ENCODE measurements at places on chromosomes 3 and 15.

- DNase-seq, result peak; percentile 97
Observed at GRCh38 chr3:48558493-48559134, 2.0 kb upstream of the PFKFB4 start.

- peak; percentile 62 for DNase-seq
Observed at GRCh38 chr3:129365296-129366136, 62.9 kb downstream of the EFCAB12 start.

GRCh38 chr15:53126144-53126543 lies 336.0 kb upstream of the ONECUT1 start:
- no peak for DNase-seq

DNA sequence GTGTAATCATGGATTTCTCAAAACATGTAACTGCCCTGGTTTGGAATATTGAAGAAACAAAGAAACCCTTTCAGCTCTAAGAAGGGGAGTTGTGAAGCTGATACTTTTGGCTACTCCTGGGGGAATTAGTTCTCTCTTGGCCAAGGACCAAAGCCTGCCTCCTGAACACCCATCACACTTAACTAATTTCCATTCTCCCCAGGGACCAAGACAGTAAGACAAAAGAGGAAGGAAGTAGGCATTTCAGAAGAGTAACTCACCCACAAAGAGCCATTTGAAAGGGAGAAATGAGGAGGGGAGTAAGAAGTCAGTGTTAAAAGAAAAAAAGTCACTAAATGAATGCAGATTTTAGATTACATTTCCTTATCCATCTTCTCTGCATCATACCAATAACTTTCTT lies 328.0 kb upstream of the SOX2 start:
- no peak for DNase-seq

- no peak for DNase-seq
Observed at GRCh38 chr3:20658491-20658890, 472.5 kb upstream of the SGO1 start.

GRCh38 chr3:43001094-43001553 lies 22.0 kb downstream of the GASK1A start:
- no peak for DNase-seq

DNA sequence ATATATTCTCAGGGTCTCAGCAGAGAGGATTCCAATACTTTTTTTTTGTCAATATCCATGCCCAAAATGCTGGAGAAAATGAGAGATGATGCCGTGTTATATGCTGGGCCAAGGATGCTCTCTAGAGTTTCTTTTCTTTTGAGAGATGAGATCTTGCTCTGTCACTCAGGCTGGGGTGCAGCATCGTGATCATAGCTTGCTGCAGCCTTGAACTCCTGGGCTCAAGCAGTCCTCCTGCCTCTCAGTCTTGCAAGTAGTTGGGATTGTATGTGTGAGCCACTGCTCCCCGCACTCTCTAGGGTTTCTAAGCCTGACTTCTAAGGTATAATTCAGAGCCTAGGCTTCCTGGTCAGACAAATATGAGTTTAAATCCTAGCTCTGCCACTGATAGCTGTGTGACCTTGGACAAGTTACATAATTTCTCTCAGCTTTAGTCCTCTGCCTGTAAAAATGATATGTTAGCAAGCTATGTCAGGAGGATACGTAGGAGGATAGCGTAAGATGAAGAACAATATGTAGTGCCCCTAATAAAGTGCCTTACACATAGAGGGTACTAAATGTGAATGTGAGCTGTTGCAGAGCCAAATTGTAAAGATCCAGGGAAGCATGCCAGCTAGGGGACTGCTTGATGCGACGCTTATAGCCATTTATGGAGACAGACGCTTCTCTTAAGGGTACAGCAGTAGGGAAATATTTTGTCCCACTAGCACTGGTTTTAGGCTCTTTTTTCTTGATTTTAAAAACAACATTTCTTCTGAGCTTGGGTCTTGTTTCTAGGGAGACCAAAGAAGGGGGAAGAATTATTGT lies 7.4 kb downstream of the STARD9 start:
- no peak for DNase-seq

DNA sequence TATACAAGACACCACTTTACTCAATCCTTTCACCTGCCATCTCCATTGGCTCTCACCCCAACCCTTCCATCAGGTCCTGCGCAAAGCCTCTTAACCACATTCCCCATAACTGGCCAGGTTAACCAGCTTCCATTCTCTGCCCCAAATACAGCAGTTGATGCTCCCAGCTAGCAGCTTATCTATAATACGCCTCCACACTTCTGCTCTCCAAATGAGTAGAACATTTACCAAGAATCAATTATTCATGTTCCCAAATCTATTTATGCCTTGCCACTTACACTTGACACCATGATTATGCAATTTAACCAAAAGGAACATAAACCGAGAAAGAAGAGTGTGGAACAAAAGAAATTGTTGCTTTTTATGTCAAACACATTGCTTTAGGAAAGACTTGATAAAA lies 103.7 kb upstream of the TPM1 start:
- DNase-seq, result no peak

- DNase-seq, result no peak
Observed at GRCh38 chr3:156806698-156807097, 19.5 kb upstream of the LEKR1 start.

- no peak for DNase-seq
Observed at GRCh38 chr3:110881069-110881468, 190.5 kb upstream of the NECTIN3 start.

DNA sequence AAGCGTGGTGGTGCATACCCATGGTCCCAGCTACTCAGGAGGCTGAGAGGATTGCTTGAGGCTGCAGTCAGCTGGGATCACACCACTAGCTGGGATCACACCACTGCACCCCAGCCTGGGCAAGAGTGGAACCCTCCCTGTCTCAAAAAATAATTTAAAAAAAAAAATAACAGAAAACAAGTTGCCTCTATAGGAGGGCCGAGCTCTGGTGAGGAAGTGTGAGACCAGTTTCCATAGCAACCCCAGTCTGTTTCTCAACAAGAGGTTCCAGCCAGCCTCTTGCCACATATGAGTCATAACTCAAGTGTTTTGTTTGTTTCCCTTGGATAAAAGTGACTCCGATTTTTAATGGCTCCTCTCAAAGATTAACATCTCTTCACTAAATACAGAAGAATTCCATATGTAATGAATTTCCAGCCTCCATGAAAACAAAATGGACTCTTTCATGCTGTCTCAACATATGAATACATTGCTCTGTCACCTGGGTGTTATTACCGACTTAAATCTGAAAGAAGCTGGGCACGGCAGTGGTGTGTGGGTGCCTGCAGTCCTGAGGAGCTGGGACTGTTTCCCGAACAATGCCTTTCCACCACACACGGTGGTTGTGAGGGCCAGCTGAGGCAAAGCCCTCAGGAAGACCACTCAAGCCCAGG lies 19.7 kb downstream of the TMEM43 start:
- DNase-seq, result peak; percentile 91

GRCh38 chr15:100263721-100264455 lies 77.9 kb downstream of the ADAMTS17 start:
- no peak for DNase-seq

DNA sequence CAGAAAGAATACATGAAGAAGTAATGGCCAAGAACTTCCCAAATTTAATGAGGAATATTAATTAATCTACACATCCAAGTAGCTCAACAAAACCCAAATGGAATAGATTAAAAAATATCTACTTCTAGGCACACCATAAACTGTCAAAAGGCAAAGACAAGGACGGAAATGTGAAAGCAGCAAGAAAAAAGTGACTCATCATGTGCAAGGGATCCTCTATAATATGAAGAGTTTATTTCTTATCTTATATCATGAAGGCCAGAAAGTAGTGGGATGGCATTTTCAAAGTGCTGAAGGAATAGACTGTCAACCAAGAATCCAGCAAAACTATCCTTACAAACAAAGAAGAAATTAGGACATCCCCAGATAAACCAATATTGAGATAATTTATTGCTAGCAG lies 73.9 kb upstream of the PRICKLE2 start:
- DNase-seq, result no peak

DNA sequence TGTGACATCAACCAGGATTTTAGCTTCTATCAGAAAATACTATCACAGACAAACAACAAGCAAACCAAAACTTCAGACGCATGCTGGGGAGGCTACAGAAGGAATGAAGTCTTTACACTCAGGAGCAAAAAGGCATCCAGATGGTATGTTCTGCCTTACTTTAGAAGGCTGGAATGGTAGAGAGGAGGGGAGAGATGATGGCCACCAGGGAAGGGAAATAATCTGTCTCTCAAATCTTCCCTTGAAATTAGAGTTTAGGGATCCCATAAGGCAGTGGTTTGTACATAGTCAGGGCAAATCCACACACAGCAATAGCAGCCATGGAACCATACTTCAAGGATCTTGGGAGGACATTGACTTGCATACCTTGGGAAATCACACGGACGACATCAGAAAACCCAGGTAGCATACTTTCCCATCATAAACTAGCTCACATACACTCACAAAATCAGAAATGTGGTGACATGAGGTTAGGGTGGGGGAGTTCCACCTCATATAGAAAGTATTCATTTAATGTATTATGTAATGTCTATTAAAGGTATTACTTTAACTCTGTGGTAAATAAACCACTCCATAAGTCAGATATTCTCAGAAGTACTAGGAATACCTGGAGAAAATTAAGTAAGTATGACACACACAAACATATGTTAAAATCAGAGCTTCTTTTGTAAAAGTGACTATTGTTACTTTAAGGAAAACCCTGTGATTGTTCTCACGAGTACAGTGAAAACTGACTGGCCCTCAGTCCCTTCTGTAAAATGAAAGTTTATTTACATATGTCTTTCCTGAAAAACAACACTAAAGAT lies 9.4 kb downstream of the BTLA start:
- no peak for DNase-seq

GRCh38 chr3:153629148-153629547 lies 467.1 kb downstream of the RAP2B start:
- no peak for DNase-seq

- no peak for DNase-seq
Observed at GRCh38 chr3:4644951-4645350, 151.8 kb downstream of the ITPR1 start.

DNA sequence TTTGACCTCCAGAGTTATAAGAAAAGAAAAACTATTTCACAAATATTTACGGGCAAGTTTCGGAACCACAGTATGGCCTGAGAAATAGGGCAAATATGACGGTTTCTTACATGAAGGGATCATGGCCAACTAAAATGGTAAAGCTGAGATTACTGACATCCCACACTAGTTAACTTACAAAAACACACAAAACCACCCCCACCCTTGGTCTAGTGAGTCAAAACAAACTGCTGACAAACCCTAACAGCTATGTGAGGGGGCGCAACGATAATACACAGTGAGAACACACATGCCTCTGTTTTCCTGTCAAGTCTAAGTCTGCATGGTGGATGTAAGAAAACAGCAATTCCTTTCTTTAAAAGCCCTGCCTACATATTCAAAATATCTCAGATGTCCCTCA lies 32.3 kb downstream of the CBLB start:
- no peak for DNase-seq

DNA sequence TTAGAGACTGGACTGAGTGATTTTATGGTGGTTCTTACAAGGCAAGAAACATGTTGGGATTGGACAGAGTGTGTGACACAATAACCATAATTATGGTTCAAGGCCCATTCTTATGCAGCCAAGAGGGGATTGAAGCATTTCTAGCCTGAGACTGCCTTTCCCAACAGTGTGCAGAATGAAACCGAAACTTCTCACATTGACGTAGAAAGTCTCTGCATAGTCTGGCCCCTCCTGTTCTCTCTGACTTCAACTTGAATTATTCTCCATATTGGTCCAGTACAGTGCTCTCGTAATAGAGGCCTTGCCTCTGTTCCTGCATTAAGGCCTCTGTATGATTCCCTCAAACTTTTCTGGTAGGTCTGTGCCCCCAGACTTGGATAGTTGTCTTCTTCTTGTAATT lies 138.3 kb downstream of the DIPK2A start:
- no peak for DNase-seq

- no peak for DNase-seq
Observed at GRCh38 chr3:112635674-112636073, 5.3 kb downstream of the CCDC80 start.

DNA sequence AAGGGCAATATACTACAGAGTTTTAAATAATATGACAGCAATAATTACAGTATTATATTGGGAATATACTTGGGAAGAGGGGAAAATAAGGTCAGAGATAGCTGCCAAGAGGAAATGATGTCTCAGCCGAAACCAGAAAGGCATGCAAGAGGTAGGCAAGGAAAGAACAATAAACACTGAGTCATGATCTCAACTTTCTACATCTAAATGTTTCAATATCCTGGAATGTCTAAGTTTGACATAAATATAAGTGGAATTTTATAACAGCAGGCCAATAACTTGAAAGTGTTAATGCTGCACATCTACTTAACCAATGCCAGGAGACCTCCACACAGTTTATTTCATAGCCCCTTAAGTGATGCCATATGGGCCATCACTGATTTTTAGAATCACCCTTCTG lies 99.8 kb upstream of the CPNE4 start:
- no peak for DNase-seq

- no peak for DNase-seq
Observed at GRCh38 chr3:149579838-149580542, 77.8 kb downstream of the WWTR1 start.

DNA sequence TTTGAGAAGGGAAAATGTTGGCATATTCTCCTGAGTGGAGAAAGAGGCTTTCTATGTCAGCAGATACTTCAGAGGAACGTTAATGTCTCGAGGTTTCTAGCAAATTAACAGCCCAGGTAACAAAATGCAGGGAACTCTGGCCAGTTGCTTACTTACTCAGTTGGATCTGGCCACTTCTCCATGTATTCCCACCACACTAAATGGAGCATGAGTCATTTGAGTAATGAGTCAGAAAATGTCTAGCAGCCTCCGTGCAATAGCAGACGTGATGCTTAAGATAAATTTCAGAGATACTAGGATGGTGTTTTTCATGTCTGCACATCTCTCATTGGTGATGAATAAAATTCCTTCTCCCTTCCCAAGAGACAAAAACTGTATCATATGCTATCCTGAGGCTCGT lies 671.5 kb downstream of the FHIT start:
- no peak for DNase-seq

GRCh38 chr3:23459465-23459864 lies 256.3 kb downstream of the UBE2E2 start:
- DNase-seq, result no peak

DNA sequence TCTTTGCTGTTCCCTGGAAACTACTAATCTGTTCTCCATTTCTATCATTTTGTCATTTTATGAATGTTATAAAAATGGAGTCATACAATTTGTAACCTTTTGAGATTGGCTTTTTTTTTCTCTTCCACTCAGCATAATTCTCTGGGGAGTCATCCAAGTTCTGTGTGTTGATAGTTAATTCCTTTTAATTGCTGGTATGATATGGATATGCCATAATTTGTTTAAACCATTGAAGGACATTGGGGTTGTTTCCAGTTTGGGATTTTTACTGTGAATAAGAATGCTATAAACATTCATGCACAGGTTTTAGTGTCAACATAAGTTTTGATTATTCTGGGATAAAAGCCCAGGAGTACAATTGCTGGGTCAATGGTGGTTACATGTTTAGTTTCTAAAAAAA lies 279.4 kb downstream of the WNT5A start:
- no peak for DNase-seq

GRCh38 chr3:46692566-46692990 lies 901 bp downstream of the ALS2CL start:
- DNase-seq, result no peak
